ENCODE measurements at places on chromosomes 6 and 20.
A peak's percentile ranks its signal among the peaks of the same experiment; 100 is the strongest.

DNA sequence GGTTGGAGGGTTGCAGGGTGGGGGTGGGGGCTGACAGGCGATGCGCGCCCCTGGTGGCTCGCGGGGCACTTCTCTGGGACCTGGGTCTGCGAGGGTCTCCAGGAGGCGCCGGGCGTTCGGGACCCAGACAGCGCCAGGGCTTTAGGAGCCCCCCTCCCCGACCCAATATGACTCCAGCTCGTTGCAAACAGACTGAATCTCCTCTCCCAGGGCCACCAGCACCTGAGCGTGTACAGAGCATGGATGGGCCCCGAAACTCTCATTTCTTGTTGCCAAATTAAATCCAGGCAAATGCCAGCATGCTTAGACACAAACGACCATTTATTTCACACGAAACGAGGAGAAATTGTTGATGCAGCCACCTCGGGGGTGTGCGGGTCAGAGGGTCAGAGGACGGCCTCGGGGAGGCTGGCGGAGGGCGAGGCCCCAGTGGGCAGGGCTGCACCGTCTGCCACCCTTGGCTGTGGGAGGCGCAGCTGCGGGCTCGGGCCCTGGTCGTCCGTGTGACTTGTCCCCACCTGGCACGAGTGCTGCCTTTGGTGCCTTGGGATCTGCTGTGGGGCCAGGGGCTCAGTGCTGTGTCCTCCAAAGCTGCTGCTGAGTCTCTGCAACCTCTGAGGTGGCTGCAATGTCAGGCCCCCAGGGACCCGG is 20.9 kb upstream of the GATA5 start:
- peak; percentile 77 for DNase-seq

DNA sequence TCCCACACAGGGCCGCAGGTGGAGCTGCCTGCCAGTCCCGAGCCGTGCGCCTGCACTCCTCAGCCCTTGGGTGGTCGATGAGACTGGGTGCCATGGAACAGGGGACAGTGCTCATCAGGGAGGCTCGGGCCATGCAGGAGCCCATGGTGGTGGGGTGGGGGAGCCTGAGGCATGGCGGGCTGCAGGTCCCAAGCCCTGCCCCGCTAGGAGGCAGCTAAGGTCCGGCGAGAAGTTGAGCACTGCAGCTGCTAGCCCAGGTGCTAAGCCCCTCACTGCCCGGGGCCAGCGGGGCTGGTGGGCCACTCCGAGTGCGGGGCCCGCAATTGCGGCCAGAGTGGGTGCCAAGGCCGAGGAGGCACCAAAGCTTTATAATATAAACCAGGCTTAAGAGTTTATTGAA is 479.7 kb downstream of the MMUT start:
- no peak for DNase-seq

GRCh38 chr6:129402244-129402643 is 307.7 kb downstream of the ARHGAP18 start:
- DNase-seq = no peak

GRCh38 chr6:127415096-127415495 is 44.1 kb downstream of the KIAA0408 start:
- DNase-seq = peak; percentile 15

GRCh38 chr20:48709058-48709691 is 118.6 kb downstream of the PREX1 start:
- no peak for DNase-seq

DNA sequence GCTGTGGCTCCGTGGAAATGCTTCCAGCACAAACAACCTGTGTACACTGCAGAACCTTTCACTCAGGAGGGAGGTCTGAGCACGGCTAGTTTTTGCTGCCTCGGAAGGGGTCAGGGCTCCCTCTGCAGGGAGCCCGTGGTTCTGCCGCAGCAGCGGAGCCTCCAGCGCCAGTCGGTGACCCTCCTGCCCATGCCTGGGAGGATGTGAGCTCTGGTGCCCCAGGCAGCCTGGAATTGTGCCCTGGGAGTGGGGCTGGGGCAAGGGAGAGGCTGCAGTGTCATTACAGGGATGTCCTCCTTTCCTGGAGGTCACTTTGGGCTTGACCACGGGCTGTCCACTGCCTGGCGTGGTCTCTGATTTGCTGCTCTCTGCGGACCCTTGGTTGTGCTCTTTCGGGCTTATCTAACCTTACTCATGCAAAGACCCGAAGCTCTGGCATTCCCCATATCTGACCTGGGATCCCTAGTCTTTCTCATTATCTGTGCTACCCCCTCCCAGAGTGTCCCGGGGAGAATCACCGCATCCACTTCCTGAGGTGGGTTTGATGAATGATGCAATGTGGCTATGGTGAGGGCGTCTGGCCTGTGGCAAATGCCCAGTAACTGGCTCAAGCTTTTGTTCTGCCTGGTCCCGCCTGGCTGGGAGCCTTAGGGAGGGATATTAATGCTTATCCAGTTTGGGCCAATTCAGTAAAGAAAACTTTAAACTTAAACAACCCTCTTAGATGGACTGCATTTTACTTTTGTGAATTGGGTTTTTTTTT is 59.6 kb upstream of the TAGAP start:
- DNase-seq = peak; percentile 82

GRCh38 chr6:129498541-129498940 is 211.4 kb downstream of the ARHGAP18 start:
- no peak for DNase-seq

DNA sequence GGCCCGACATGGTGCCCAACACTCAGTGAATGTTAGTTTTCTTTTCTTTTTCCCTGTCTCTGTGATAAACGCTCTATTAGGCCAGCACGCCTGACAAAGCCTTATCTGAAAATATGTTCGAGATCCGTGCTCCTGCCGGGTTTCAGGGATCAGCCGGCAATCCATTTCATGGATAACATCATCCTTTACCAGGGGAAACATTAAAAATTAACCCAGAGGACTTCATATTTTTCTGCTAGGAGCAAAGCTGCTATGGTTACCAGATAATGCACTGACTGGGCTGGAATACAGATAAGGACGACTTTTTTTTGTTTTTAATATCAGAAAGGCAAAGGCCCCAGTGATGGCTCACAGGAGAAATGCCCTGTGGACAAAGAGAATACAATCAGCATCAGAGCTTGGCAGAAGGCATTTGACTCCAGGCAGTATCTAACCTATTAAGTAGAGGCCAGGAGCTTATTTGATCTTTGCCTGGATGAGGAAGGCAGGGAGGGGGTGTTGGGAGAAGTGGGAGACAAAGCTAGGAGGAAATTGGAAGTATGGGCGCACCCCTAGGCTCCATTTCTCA is 482.0 kb upstream of the CHD6 start:
- DNase-seq = no peak

DNA sequence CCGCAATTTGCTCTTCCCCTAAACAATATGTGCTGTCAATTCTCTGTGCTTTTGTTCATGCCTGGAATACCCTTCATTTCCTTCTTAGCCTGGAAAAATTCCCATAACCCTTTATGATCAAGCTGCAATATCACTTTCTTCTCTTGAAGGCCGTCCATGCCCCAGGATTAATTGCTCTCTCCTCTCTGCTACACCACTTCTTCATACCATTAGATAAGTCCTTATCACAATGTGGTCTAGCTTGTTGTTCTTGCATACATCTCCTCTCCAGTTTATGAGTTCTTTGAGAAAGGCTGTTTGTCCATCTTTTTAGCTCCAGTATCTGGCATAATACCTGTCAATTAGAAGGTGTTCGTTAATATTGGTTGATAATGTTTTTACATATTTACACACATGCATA is 111.2 kb upstream of the SAMD5 start:
- DNase-seq = no peak

DNA sequence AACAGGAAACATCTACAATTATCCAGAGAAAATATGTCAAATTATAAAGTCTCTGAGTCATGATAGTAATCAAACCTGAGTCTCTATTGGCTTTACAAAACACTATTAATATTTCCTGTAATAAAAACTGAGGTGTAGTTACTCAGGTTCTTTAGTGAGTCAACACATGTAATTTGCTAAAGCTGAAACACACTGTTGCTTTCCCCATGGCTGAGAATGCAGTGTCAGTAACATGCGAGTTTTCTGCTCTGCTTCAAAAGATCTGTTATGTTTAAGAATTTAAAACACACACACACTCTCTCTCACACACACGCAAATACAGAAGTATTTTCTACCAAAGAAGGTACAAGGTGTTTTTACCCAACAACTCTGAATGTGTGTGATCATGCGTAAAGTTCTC is 38.6 kb downstream of the ATXN1 start:
- DNase-seq = no peak

- DNase-seq = no peak
Observed at GRCh38 chr6:108694816-108695215, 134.1 kb downstream of the FOXO3 start.

DNA sequence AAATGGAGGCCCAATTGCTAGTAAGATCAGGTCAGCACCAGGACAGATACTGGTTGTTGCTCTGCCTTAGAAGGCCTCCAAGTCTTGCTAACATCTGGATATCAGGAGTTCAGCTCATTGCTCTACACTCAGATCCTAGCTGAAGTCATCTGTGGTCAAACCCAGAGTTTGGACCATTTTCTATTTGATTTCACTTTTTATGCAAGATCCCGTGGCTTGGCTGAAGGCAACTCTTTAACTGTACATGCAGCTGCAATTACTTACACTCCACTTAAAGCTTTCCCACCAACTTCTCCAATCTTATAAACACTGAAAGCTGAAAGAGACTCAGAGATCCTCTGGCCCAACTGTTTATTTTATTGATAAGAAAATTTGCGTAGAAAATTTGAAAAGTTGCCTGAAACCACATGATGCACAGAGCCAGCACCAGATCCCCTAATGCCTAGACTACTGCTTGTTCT is 2.7 kb downstream of the SLC17A2 start:
- no peak for DNase-seq

DNA sequence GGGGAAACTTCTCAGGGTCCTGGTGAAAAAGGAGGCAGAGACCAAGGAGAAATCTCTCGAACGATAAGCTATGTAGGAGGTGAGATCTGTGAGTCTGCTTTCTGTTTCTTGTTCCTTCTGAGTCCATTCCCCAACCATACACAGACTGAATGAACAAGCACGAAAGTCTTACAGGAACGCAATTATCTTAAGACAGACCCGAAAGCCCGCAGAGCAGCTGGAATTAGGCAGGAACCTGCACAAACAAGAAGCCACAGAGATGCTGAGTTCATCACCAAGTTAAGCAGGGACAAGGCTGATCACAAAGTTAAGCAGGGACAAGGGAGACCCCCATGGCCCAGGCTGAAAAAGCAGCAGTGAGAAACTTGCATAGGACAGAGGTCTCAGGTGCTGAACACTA is 21.4 kb upstream of the NELFCD start:
- no peak for DNase-seq

All from eye (tissue), 1 donor.